A549 (cell line): ENCODE measurements at places on chromosomes 6 and 20. TPM values are rescaled to one million over a fixed set of nuclear protein-coding genes. Genes with fewer than 3 reads are reported as not detected.

DNA sequence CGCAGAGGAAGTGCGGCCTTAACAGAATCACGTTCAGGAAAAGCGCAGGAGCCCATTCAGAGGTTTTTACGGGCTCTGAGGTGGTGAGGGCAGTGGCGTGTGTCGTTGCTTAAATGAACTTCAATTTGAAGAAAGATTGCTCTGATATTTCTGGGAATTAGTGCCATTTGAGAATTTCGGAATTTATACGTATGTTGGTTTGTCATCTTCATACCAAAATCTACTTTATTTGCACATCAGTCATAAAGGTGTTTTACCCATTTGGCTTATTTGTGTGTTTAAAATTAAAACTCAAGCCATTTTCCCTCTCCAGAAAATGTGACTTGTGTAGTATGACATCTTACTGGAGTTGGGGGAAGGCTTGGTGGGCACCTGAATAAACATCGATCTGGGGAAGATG, 48.1 kb upstream of the TULP4 start:
- no peak for DNase-seq

GRCh38 chr6:40588480-40588879, 1.3 kb upstream of the LRFN2 start:
- DNase-seq = no peak

GRCh38 chr20:56928007-56928406, 298.9 kb downstream of the TFAP2C start:
- DNase-seq = no peak

The ZNF165 gene
- 0.62 to 0.76 TPM (median 0.63 TPM) in 3 replicates for polyA plus RNA-seq

DNA sequence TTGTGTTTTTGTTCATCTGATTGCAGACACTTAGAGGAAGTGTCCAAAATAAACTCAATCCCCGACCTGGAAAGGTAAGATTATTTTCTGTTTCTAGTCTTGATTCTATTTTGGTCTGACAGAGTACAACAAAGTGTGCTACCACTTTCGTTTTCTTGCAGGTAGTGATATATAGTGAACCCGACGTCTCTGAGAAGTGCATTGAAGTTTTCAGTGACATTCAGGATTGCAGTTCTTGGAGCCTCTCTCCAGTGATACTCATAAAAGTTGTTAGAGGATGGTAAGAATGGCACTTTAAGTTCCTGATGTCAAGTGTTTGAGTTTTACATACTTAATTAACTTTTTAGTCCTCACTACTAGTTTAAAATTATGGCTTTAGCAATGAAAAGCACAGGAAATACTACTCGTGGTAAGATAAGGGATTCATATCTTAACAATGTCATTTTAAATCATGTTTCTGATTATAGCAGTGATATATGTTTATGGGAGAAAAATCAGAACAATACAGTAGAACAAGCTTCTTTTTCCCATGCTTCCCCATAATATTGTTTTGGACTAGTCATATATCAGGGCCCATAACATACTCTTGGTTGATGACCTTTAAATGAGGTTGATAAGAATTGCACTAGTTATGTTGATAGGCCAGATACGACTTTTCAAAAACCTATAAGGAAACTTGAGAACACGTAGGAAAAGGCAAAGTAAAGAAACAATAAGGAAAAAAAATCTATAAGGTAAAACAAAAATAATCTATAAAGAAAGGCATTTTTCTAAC, 104.0 kb downstream of the RTN4IP1 start:
- DNase-seq = no peak

- no peak for DNase-seq
These were observed 33.3 kb downstream of the GSTA3 start for GRCh38 chr6:52876056-52876787.

The SNAP91 gene
- 0.07 to 0.39 TPM (median 0.34 TPM) in 3 replicates for polyA plus RNA-seq

GRCh38 chr6:72401865-72402264, 220.0 kb upstream of the KCNQ5 start:
- no peak for DNase-seq

The SASH1 gene
- polyA plus RNA-seq = 2.1 to 2.5 TPM (median 2.4 TPM) in 3 replicates

DNA sequence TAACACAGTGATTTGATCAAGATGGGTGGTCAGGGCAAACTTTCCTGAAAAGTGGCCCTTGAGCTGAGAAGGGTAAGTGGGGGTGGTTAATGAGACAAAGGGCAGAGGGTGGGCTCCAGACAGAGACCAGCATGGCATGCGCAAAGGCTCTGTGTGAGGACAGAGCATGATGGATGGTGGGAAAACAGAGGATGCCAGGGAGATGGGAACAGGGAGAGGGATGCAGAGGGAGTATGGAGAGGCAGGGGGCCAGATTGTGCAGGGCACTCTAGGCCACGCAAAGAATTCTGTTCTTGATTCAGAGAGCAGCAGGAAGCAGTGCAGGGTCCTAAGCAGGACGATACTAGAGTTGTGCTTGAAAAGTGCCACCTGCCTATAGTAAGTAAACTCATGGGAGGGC, 394.4 kb downstream of the BTBD9 start:
- no peak for DNase-seq

The HCK gene
- 0.07 TPM in 1 of 3 replicates, not detected in the others for polyA plus RNA-seq
